ENCODE measurements at places on chromosomes 11 and 22.
A peak's percentile ranks its signal among the peaks of the same experiment; 100 is the strongest.

- no peak for DNase-seq
These were observed 54.1 kb downstream of the BRD1 start for GRCh38 chr22:49773531-49773930.

- peak; percentile 37 for DNase-seq
These were observed at the start of gene RFPL2 for GRCh38 chr22:32204856-32205722. Gene RFPL2 (minus strand): TSS chr22:32205073. CDS start chr22:32202451, 2,622 bp downstream.

DNA sequence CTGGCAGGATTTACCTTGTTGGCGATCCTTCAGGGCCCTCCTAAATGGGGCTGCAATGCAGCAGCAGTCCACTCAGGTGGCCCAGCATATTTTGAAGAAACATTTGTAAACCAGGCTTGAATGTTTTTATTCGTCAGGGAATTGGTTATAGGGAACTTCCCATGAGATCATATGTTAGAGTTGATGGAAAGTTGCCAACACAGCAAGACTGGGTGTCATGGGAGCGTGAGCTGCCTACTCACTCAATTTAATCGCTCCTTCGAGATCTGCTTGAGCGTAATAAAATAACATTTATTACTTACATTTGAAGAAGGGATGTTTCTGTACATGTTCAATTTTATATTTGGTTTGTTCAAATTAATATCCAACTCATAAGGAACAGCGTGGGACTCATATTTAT lies 19.4 kb downstream of the OR2AT4 start:
- no peak for DNase-seq

GRCh38 chr11:132876239-132876638 lies 656.1 kb downstream of the OPCML start:
- no peak for DNase-seq

DNA sequence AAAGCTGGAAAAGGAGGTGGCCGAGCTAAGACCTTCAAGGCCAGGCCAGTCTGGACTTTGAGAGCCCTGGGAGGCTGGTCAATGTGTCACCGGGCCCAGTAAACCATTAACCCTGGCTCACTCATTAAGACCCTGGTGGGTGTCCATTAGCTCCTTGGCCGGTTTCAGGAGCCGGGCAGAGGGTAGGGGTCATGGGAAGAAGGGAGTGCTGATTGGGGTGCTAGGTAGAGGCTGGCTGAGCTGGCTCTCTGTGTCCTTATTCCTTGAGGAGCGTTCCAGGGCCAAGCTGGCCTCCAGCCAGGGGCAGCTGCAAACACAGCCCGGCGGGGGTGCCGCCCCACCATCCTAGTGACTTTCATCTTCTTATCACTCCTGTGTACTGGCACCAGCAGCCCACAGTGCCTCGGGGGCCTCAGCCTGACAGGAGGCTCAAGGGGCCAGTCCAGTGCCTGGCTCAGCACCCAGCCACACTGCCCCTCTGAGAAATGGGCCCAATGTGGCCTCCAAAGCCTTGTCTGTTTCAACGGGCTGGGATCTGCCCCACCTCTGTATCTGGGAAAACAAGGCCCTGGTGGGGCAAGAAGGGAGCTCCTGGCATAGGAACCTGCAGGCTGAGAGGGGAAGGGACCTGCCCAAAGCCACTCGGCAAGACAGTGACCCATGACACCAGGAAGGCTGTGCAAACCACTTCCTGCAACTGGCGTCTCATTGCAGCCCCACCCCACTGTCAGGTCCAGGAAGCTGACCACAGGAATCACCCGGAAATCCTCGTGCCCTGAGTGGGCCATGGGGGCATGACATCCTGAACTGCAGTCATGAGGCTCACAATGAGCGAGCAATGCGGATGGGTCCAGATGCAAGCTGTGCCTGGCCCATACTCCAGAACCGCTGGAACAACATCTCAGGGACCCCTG lies 15.1 kb upstream of the RGL4 start:
- DNase-seq, result peak; percentile 29

- peak; percentile 18 for DNase-seq
These were observed 889 bp downstream of the PLAAT4 start for GRCh38 chr11:63537293-63538101.

GRCh38 chr22:38135133-38135706 lies 24.7 kb upstream of the BAIAP2L2 start:
- no peak for DNase-seq

DNA sequence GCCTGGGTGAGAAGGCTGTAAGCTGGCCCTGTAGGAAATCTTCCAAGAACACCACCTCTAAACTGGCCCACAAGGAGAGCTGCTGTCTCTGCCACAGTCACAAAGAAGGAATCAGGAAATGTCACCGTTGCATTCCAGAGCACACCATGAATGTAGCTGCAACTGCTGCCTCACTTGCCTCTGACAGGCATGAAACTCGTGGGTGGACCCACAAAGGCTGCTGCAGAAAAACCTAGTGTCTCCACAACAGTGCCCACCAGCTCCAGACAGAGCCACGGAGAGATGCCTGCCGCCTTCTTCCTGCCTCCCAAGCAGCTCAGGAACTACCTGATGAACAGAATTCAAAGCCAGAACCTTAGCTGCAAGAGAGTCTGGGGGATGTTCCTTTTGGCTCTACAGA lies 10.5 kb downstream of the DNAJB13 start:
- no peak for DNase-seq

GRCh38 chr11:87897071-87897470 lies 278.2 kb downstream of the RAB38 start:
- no peak for DNase-seq
